ENCODE measurements at places on chromosomes 7 and 10.

DNA sequence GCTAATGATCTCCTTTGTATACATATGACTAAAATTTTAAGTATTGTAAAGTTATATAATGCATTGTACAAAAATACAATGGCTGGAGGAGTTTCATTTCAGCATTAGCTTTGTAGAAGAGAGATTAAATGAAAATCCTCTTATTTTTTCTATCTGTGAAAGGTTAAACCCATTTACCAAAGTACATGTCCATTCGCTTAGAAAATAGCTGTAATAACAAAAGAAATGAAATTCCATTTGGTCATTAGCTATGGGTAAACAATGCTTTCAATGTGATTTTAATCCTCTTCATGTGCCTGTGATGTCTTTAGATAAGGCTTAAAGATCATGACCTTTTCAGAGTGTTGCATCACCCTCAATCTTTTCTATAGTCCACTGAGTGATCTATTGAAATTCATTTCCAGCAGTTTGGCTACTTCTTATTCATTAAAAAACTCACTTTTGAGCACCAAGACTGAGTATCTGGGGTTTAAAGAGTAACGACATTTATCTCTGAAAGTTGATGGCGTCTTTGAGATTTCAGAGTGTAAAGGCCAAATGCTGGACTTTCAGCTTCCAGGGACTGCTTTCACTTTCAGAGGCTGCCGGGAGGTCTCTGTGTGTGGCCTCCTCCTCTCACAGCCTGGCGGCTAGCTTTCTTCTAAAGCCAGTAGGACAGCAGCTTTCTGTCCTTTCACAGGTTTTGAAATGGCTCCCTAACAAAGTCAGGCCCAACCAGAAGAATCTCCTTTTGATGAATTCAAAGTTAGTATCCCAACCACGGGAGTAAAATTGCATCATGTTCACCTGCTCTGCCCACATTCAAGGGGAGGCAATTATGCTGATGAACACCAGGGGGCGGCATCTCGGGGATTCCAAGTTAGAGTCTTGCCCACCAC is 701.4 kb upstream of the COBL start:
- DNase-seq = peak; percentile 6

- DNase-seq = no peak
Observed at GRCh38 chr7:76191783-76192240, 9.9 kb upstream of the SRRM3 start.

DNA sequence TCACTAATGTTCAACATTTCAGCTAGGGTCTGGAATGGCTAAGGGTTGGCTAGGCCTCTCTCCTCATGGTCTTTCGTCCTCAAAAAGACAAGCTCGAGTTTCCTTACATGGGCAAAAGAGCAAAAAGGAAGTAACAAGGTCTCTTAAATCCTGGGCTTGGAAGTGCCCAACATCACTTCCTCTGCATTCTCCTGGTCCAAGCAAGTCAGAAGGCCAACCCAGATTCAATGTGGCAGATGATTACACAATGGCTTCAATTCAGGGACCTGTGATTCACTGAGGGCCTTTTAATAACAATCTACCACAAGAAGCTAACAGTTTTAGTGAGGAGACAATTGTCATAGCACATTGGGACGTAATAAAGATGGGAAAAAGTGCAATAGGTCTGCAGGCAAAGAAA is 4.4 kb upstream of the NUP205 start:
- DNase-seq = no peak

- DNase-seq = no peak
Observed at GRCh38 chr10:11046776-11047160, 29.1 kb downstream of the CELF2 start.

DNA sequence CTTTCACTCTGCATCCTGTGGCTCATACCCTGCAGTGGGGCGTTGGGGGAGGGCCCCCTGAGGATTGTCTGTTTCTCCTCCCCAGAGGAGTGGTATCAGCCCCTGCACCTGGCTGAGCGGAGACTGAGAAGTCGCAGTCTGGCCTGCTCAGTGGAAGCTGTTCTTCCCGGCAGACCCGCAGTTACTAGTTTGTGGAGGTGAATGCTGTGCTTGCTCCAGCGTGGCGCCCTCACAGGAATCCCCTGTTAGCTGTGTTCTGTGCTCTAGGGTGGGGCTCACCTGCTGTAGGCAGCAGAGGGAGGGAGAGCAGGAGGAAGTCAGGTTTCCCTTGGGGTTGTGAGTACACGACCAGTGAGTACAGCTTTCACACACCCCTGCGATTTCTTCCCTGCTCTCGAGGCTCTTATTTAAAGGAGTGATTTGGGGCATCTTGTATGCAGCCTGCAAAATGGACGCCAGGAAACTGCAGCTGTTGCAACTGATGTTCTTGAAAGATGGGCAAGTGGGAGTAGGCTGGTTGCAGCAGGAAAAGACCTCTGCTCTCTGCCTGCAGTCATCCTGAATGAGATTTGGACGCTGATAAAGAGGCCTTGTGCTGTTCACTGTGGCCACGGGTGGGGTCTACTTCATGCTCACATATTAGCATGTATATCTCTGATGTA is 66.4 kb downstream of the HK1 start:
- DNase-seq = no peak

- peak; percentile 93 for DNase-seq
Observed at GRCh38 chr7:81684514-81685269, 85.2 kb downstream of the HGF start.

DNA sequence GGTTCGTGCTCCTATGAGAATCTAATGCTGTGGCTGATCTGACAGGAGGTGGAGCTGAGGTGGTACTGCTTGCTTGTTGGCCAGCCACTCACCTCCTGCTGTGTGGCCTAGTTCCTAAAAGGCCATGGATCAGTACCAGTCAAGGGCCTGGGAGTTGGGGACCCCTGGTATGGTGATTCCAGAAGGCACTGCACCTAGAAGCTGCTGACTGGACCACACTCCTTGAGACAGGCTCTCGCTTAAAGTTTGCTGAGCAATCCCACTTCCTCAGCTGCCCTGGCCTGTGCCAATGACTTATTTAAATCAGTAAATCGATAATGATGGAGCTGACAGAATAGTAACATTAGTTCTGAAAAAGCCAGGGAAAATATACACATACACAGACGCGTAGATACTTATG is 98.6 kb upstream of the LYZL2 start:
- no peak for DNase-seq

- DNase-seq = peak; percentile 36
Observed at GRCh38 chr10:66929375-66929774, 3.5 kb downstream of the LRRTM3 start.
